ENCODE measurements at places on chromosomes 4 and X.

DNA sequence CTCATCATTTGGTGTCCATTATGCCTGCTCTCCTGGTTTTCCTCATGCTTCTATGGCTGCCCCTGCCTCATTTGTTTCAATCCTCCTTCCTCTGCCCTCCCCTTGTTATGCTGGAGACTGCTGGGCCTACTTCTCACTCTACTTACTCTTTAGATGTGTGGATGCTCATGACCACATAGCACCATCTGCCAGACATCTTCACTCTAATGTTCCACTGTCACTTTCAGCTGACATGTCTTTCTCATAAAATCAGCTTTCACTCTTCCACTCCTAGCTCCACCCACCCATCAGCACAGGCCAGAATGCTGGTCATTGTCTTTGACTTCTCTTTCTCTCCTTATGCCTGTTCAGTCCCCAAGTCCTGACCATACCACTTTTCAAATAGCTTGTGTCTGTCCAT is 86.8 kb downstream of the REPS2 start:
- DNase-seq: no peak

DNA sequence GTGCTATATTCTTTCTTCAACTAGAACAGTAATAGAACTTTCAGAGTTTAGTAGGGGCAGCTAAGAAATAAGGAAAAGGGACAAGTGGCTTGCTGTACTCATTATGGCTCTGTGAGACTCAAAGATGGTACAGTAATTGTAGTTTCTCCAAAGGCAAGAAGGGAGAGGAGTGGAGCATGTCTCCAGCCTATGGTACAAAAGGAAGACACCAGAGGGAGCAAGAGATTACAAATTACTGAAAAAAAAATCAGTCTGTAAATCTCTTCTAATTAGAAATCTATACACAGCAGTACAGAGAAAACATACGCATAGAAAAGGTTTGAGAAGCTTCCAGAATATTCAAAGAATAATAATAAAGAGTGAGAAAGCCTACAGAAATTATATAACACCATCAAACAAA is 61.4 kb downstream of the KLHL4 start:
- no peak for DNase-seq

GRCh38 chr4:39104255-39104654 is 42.2 kb downstream of the KLHL5 start:
- no peak for DNase-seq

DNA sequence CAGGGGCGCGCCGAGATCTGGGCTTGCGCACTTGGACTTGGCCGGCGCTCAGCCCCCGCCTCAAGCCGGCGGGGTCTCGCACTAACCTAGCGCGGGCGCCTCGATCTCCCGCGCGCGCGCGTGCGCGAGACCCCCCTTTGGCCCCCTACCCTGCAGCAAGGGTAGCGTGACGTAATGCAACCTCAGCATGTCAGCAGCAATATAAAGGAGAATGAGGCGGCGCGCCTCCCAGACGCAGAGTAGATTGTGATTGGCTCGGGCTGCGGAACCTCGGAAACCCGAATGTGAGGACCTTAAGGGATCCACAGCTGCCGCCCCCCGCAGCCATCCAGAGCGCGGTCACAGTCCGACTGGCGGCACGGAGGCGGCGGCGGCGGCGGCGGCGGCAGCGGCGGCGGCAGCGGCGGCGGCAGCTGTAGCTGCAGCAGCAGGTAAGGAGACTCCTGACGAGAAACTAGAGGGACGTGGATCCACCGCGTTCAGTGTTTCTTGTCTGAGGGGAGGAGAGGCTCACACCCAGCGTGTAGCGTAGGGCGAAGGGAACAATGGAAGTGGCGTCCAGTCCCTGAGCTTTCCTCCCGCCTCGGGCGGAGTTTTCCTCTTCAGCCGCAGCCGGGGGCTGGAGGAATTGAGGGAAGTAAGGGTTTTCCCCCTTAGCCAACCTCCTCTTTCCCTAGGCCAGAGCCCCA is at the start of the genes SATL1 and ZNF711:
Gene SATL1 (minus strand): TSS at position 19 of the 689 bp plus-strand sequence. CDS start 134,811 bp downstream, outside the sequence.
Gene ZNF711 (plus strand): TSS at position 231 of the 689 bp plus-strand sequence. CDS start 3,582 bp downstream, outside the sequence.
- peak; percentile 94 for DNase-seq

DNA sequence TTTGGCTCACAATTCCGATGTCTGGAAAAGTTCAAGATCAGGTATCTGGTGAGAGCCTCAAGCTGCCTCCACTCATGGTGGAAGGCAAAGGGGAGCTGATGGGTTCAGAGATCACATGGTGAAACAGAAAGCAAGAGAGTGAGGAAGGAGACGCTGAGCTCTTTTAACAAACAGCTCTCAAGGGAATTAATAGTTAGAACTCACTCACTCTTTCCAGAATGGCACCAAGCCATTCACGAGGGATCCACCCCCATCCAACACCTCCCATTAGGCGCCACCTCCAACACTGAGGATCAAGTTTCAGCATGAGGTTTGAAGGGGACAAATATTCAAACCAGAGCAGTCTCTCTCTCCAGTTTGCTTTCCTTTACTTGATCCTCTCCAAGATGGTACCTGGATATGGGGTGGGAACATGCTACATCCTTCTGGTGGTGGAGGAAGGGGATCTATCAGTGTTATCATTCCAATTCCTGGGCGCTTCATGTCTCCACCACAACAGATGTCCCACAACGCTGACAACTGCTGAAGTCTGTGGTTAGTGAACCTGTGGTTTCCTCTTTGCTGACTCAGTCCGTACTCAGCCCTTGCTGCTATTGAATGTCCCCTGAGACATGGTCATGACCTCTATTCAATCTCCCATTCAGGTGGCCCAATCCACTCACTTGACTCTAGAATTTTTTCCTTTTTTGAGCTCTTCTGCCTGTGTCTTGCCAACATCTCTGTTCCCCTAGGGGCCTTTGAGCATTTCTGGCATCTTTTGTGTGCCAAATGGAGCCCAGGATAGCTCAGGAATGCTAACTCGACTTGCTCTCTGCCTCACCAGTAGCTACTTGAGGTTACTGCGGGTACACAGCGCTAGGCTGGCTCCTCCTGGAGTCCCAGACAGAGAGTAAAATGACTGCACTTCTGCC is 395.2 kb downstream of the MID1IP1 start:
- peak; percentile 31 for DNase-seq

DNA sequence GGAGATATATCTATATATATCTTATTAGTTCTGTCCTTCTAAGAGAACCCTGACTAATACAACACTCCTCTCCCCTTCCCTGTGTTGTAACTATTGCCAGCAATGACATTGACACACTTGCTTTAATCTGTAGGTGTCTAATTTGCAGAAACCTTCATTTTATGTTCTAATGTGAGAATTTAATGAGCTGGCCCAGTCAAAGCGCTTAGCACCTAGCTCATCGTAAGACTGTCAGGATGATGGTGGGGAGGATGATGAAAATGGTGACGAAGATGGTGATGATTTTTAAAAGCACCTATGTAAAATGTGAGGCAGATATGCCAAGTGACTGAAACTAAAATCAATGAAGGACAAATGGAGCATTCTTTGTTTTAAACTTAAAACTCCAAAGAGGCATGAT is 183.8 kb downstream of the DHX15 start:
- DNase-seq: no peak

DNA sequence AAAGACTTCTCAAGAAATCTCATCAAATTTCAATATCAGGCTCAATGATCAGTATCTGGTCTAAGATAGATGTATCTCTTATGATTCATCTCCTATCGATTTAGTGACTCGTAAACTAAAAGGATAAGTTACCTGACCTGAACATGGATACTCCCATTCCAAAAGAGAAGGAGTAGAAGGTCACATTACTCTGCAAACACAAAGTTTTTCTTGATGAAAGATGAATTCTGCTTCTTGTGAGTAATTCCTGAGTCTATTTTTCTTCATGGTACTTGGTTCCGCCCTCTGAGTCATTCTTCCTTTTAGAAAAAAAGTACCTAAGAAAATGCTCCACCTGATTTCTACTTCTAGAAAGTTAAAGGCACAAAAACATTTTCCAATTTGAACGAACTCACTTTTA is 223.1 kb upstream of the SLIT2 start:
- no peak for DNase-seq

DNA sequence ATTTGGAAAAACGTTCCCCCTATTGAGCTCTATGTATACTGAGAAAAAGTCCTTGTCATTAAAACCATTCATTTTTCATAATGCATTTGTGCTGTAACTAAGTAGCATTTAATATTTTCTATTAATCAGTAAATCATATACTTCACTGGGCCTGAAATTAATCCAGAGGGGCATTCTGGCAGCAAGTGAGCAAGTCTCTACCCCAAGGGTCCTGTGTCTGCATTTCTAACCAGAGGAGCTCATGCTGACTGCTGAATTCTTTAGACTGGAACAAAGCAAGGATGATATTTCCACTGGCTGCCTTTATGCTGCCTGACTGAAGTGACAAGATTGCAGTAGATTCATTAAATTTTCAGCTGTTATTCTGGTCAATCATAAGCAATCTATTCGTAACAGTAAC is 246.5 kb downstream of the SLITRK2 start:
- DNase-seq: no peak

DNA sequence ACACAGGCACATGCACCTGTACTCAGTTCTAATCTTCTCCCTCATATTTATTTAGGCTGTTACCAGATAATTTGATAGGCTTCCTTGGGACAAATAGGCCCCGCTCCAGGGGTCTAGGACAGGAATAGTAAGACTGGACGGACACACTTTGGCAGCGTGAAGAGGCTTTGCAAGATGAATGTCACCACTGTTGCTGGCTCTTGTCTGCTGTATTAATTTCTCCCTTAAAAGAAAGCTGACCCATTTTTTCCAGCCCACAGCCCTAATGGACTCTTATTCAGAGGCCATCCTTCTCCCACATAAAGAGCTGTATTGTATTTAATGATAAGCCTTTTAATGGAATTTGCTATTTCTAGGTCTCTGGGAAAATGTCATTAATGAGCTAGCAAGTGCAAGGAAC is 18.0 kb downstream of the FAM184B start:
- DNase-seq: no peak

DNA sequence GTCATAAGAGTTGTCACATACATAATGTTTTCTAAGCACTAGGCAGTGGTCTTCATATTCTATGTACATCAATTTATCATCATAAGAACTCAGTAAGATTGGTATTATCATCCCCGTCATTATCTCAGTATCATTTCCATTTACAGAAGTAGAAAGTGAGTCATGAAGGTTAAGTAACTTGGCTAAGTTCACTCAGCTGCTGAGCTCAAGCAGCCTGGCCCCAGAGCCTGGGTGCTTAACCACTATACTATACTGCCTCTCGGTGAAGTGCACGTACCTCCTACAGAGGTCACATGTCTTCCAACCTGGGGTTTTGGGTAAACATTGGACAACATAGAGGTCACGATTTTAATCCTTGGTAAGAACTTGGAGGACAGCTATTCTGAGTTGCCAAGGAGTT is 161.5 kb upstream of the GATB start:
- no peak for DNase-seq

DNA sequence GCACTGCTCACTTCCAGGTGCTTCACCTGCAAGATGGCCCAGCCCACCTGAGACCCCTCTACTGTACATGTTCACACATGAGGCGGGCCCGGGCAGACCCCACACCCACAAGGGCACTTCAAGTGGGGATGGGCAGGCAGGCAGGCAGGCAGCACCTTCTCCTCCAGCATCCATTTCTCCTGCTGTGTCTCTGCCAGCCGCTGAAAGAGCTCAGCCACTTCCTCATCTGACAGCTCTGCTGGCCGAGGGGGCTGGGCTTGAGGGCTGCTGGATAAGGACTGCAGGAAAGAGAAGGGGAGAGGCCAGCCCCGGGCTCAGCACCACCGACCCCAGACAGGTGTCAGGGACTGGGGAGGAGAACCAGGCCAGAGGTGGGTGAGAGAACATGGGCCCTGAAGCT is 4.4 kb upstream of the KCND1 start:
- DNase-seq: no peak

DNA sequence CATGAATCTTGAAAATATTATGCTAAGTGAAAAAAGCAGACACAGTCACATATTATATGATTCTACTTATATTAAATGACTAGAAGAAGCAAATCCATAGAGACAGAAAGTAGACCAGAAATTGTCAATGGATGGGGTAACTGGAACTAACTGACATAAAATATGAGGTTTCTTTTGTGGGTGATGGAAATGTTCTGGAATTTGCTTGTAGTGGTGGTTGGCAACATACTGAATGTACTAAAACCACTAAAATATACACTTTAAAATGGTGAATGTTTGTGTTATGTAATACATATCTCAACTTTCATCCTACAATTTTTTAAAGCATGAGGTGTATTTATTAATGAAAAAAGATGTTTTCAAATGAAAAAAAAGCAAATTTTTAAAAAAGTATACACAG is 14.7 kb downstream of the CNOT6L start:
- DNase-seq: no peak

DNA sequence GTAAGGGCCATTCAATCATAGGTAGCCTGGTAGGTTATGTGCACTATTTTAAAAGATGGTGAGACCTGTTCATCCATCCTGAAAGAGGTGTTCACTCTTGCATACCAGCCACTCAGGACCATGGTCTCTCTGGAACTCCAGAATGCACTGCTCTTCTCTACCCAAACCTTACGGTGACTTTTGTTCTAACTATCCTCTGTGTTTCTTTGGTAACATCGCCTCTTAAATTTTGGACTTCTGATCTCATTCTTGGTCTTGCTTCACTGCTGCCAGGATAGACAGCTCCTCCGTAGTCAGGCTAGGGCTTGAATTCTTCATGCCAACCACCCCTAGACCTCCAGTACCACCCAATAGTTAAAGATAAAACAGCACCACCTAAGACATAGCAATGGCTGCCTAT is 346.3 kb upstream of the GALNT7 start:
- DNase-seq: no peak

GRCh38 chr4:105122350-105122749 is 24.3 kb upstream of the TET2 start:
- no peak for DNase-seq

GRCh38 chrX:126137899-126138298 is 28.2 kb downstream of the DCAF12L2 start:
- DNase-seq: no peak

GRCh38 chr4:98671131-98671530 is 12.7 kb upstream of the TSPAN5 start:
- no peak for DNase-seq

DNA sequence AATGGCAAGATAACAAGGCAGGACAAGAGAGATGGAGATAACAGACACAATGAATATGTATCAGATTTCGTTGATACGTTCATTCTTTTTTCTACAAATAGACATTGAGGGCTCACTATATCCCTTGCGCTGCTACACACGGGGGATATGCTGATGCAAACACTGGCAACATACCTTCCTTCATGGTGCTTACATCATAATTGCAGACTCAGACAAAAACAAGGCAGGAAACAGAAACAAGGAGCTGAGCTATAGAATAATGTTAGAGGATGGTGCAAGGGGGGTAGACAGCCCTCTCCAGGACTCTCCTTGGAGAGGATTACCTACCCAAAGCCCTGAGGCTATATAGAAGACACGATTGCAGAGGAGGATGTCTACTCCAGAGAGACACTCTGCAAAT is 1069.5 kb downstream of the DMD start:
- no peak for DNase-seq

- DNase-seq: no peak
Observed at GRCh38 chr4:17758485-17758884, 22.9 kb downstream of the FAM184B start.

DNA sequence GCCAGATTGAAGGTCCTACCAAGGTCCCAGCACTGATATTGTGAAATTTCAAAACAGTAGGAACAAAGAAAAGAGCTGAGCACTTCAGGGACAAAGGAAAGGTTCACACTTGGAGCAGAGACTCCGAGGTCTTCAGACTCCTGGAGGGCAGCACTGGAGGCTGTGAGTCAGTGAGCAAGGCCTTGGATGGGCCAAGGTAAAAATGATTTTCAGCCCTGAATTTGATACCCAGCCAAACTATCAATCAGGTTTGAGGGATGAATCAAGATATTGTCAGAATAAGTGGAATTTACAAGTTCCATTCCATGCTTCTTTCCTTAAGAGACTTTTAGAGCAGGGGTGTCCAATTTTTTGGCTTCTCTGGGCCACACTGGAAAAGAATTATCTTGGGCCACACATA is 111.7 kb downstream of the ADRA2C start:
- no peak for DNase-seq

All from muscle of leg (tissue), 16 donors.